ENCODE measurements at places on chromosomes 4 and X.

DNA sequence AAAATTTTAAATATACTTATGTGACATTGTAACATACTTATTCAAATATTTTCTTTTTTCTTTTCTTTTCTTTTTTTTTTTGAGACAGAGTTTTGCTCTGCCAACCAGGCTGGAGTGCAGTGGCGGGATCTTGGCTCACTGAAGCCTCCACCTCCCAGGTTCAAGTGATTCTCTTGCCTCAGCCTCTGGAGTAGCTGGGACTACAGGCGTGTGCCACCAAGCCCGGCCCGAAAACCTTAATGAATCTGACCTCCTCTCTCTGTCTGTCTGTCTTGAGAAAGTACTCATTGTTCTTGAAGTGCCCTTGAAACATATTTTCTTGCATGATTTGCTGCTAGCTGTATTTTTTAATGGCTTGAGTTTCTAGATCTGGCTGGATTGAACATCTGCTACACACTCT is 136.8 kb downstream of the ANAPC4 start:
- no peak for DNase-seq

DNA sequence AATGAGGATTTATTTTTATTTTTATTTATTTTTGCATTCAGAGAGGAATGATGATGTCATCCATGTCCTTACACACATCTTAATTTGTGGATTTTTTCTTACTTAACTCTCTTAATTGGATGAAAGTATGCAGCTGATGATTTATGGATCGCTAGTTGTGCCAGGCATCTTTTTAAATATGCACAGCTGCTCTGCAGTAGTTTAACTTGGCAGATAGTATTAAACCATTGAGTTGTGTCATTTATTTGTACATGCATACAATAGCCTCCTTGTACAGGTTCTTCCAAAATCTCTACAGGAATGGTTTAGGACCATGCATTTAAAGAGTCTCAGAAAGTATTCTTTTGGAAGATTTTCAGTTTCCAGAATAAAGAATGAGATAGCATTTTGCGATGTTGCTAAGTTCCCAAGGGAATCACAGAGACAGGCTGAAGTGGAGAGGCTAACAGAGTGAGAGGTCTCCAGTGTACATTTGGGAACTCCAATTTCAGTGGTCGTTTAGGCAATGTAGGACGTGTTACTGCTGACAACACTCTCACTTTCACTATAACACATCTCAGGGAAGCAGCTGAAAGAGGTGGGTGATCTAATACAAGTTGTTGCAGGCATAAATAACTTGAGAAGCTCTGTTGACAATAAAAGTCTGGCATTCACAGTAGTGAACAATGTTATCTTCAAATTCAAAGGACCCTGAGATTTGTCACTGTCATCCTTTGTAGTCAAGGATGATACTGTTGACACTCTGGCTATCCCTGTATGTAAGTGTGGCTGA is 49.9 kb upstream of the SCRG1 start:
- DNase-seq = no peak

- DNase-seq = no peak
Observed at GRCh38 chr4:37715889-37716402, 29.8 kb upstream of the RELL1 start.

DNA sequence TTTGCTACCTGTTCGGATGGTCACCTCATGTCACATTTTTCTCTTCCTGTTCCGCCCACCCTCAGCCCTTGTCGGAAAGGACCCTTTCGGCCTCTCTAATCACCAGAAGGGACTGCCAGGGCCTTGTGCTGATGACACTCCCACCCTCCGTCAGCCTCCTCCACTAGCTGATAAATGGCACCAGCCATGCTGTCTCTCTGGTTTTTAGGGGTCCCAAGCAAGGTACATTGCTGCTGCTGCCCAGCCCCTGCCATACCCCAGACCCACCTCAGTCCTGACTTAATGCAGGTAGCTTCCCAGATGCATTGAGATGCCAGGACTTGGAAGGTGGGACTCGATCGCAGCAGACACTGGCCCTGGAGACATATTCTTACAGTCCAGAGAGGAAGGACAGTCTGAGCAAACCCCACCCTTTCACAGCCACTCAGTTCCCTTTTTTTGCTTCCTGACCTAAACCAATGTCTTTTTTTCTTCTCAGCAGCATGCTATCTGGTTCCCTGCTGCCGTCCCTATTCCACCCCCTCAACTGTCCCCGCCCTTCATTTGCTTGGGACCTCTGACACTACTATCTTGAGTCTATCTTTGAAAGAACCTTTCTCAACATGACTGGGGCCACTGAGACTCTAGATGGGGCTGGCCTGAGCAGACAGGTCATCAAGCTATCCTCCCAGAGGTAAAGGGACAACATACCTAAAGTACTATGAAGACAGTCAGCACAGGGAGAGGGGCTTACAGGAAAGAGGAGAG is at the start of gene BTK:
Gene BTK (minus strand): TSS at position 397 of the 747 bp plus-strand sequence. CDS start 10,907 bp downstream, outside the sequence.
- DNase-seq = no peak

DNA sequence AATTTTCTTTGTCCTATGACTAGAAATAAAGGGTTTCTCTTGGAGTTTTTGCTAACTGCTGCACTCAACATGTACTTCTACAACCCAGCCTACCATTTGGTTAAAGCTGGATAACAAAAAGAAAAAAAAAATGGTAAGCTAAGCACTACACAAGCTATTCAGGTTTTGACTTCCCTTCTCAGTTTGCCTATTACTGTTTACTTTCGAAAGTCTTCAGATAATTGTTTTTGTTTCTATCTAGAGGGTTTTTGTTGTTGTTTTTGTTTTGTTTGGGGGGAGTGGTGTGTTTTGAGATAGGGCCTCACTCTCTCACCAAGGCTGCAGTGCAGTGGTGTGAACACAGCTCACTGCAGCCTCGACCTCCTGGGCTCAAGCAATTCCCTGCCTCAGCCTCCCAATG is 46.6 kb downstream of the CLOCK start:
- no peak for DNase-seq

DNA sequence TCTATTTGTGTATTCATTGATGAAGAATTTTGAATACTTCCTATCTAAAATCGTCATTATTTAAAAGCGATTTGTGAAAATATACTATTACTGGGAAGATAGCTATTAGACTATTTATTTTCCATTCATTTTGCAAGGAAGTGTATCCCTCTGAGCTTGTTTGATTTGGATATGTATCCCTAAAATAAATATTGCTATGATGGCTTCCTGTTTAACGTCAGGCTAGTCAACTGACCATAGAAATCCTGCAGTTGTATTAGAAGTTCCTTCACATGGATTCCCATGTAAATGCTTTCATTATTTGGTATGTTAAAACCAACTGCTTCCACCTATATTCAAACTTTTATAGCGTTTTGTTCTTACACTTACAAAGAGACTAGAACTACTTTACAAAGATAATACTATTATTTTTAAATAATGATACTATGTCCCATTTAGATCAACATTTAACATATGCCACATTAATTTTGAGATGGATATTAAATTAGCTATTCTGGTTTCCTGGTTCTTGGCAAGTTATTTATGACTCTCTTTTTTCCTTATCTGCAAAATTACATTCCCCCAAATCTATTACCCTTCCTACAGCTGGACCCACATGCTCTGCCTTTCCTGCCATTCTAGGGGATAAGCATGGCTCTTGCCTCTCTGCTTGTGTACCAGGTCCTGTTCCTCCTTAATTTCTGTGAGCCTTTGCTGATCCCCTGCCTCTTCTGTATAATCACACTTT is 26.7 kb upstream of the PDE5A start:
- DNase-seq = no peak

DNA sequence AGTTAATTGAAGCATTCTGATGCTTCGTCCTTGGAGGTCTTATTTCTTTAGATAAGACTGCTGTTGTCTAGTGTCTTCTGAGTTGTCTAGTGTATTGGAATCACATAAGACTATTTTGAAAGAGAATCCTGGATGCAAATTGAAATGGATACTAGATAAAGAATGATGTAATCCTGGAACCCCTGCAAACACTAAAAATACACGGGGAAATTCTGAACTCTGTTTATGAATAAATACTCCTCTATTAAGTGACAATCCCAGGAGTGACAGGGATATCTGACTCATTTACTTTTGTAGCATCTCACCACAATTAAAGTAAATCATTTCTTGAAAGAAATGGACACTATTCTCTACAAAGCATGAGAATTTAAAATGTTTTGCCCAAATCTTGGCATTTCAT is 968 bp downstream of the ASB11 start:
- no peak for DNase-seq

DNA sequence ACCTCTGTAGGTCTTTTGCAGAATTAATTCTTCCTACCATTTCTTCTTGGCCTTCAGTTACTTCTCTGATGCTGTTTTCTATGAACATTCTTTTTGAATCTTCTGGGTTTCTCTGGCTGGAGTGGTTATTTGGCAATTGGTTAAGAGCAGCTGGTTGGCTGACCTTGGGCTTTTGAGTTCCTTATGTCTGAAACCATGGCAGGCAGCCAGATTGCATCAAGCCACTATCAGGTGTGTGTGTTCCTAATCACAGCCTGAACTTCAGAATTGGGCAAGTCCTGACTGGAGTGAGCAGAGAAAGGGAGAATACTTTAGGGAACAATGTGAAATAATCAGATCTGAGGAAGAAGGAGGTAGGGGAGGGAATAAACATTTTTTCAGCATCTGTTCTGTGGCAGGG is 90.2 kb downstream of the ARHGAP10 start:
- no peak for DNase-seq

GRCh38 chrX:137366018-137366633 is 199.8 kb upstream of the ZIC3 start:
- DNase-seq = no peak

GRCh38 chr4:11139871-11140270 is 288.8 kb downstream of the HS3ST1 start:
- no peak for DNase-seq

DNA sequence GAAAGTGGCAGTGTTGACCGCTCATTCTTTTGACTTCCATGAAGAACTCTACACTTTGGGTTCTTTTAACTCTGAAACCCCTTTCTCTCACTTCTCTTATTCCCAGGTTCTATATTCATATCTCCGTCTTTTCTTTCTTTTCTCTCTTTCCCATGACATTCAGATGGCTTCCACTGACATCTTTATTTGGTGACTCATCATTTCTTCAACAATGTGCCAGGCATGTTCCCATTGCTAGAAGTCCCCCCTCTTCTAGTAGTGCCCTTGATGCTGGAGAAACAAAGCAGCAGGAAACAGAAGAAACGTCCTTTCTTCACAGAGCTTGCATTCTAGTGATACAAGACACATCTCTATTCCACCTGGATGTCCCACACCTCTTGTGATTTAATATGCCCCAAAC is 33.3 kb downstream of the PKD2 start:
- no peak for DNase-seq

GRCh38 chrX:10062980-10063379 is 93.8 kb upstream of the CLCN4 start:
- DNase-seq = no peak

GRCh38 chrX:112968351-112969133 is 127.9 kb upstream of the AMOT start:
- no peak for DNase-seq

DNA sequence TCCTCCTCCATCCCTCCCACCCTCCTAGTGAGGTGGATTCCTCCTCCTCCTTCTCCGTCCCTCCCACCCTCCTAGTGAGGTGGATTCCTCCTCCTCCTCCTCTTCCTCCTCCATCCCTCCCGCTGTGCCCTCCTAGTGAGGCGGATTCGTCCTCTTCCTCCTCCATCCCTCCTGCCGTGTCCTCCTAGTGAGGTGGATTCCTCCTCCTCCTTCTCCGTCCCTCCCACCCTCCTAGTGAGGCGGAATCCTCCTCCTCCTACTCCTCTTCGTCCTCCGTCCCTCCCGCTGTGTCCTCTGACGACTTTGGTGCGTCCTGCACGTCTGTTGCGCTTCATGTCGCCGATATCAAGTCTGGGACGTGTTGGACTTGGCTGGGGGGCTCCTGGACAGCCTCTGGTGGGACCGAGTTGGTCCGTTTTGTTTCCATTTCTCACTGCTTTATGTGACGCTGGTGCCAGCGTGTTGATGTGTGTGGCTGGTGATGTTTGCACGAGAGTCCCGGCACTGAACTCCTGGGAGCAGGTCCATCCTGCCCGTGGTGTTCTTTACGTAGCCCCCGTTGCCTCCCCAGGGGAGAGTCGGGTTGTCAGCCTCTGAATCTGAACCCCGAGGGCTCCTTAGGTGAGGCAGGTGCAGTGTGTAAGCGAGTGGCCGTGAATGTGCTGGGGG is 5.4 kb downstream of the AKAP17A start:
- DNase-seq = no peak

- no peak for DNase-seq
Observed at GRCh38 chr4:122958505-122958904, 36.1 kb upstream of the NUDT6 start.

Measured in stimulated activated CD8-positive, alpha-beta memory T cell treated with anti-CD3 and anti-CD28 coated beads, Interleukin-4, amount 100 ng/mL, for 1 hour (primary cell).